Heart left ventricle (tissue), 16 donors: ENCODE measurements at places on chromosomes 2 and 18.

- DNase-seq = no peak
These were observed 5.4 kb downstream of the VIT start for GRCh38 chr2:36701918-36702317.

DNA sequence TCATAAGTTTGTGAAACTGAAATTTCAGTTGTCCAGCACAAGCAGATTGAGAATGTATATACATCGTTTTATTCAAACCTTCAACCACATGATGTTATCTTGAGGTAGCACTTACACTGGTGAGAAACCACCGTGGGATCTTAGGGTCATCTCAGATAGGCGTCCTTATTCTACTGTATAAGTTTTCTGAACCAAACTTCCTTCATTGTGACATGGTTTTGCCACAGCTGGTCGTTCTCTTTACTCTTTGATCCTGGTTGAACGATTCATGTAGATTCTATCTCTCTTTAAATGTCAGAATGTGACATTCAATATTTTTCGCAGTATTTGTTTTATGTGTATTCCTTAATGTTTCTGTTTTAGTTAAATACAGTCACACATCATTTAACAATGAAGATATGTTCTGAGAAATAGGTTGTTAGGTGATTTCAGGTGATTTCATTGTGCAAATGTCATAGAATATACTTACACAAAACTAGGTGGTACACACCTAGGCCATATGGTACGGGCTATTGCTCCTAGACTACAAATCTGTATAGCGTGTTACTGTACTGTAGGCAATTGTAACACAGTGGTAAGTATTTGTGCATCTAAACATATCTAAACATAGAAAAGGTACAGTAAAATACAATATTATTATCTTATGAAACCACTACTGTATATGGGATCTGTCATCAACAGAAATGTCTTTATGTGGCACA is 17.9 kb upstream of the ARHGAP25 start:
- no peak for DNase-seq

DNA sequence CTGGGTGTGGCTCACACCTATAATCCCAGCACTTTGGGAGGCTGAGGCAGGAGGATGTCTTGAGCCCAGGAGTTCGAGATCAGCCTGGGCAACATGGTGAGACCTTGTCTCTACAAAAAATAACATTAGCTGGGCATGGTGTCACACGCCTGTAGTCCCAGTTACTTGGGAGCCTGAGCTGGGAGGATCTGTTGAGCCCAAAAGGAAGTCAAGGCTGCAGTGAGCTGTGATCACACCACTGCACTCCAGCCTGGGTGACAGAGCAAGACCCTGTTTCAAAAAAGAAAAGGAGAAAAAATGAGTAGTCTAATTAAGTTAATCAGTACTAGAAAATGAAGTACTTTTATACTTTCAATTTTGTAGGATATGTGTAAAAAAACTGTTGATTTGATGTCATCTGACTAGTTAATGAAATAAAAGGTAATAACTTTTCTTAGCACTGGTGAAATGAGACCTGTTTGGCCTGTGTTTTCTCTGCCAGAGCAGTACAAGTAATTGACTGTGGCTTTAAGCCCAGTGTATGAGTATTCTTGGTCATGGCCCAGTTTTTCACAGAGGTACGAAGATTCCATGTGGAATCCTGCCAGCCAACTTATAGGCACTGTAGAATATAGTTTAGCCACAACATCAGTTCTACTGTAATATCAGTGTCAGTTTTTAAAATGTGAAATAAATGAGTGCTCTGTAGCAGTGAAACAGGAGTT is 35.8 kb downstream of the MFSD6 start:
- no peak for DNase-seq

DNA sequence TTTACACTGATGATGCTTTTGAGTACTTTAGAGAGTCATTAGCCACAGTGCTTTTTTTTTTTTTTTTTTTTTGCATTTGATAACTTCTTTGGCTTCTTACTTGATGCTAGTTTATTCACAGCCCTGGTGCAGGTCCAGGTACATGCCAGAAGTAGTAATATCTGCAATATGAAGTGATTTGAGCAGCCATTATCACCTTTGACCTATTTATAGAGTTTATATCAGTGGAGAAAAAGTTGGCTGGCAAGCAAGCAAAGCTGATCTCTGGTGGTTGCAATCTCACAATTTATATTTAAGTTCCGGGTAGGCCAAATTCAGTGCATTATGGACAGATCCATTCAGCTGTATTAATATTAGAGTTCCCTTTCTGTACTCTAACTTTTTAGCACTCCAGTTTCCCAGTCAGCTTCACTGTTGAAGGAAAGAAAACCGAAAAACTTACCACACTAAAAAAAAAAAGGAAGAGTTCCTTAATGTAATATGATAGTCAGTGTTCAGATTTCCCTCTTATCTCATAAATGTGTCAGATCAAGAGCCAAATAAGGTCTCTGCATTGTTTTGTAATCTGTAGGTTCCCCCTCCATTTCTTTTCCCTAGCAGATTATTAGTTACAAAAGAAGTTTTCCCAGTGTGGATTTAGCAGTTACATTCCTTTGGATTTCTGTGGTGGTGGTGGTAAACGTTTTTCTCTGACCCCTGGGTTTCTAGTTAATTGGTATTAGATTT is 78.6 kb downstream of the HAUS1 start:
- DNase-seq = no peak

DNA sequence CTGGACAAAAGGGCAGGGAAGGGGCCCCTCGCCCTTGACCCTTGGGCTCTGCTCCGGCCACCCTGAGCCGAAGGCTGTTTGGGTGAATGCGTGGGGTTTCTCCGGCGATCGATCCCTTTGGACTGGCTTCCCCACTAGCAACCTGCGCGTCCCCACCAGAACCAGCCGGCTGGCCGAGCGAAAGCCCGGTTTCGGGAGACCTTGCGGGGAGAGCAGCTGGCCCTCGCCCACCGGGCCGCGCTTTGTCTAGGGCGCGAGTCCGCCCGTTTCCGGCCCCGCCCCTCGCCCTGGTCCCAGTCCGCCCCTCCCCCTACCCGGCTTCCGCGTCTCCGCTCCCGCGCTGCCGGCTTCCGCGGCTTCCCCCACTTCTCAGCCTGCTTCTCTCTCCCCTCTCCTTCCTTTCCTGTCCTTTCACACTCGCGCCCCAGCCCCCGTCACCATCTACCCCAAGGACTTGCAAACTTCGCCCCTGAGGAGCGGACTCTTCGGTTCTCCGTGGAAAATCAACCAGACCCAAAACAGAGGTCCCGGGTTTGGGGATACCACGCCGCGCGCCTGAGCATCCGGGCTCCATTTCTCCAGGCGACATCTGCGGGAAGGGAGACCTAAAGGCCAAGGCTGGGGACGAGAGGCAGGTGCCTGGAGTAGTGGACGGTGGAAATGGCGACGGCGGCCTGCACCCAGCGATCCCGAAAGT is 48.0 kb upstream of the ATP6V1B1 start:
- no peak for DNase-seq

- DNase-seq = no peak
These were observed 49.9 kb upstream of the HS6ST1 start for GRCh38 chr2:128368437-128369107.

DNA sequence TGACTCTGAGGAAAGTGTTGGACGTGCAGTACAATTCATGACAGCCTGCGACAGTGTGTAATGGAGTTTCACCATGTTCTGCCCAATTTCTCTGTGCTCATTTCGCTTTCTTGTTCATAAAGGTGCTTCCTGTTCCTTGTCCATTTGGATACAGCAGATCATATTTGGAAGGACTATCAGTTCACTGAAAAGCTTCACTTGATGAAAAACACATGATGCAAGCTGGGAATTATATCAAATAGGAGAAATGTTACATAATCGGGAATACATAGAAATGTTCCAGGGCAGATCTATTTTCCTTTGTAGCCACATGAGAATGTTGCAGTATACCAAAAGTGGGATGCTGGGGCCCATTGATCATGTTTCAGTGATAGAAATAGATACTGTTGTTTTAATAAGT is 266.3 kb upstream of the SLC14A2 start:
- no peak for DNase-seq

DNA sequence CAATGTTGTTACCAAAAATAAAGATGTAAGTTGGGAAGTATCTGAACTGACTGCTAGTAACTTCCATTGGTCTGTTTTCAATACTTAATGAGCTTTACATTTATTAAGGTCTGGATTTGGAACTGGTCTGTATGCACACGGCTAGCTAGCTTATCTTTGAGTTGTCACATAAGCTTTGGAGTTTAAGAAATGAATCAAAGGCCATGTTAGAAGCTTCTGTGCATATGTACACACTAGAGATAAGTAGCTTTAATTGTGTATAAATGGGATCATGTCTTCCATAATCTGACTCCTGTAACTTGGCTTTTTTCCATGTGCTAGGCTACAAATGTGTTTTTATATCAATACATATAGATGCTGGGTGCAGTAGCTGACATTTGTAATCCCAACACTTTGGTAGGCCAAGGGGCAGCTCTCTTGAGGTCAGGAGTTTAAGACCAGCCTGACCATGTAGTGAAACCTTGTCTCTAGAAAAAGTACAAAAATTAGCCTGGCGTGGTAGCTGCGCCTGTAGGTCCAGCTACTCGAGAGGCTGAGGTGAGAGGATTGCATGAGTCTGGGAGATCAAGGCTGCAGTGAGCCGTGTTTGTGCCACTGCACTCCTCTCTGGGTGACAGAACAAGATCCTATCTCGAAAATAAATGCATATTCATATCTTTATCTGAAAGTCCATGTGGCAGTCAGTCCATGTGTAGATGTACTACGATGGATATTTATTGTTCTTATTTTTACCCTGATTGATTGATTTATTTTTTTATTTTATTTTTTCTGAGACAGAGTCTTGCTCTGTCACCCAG is 27.2 kb downstream of the ATIC start:
- no peak for DNase-seq

DNA sequence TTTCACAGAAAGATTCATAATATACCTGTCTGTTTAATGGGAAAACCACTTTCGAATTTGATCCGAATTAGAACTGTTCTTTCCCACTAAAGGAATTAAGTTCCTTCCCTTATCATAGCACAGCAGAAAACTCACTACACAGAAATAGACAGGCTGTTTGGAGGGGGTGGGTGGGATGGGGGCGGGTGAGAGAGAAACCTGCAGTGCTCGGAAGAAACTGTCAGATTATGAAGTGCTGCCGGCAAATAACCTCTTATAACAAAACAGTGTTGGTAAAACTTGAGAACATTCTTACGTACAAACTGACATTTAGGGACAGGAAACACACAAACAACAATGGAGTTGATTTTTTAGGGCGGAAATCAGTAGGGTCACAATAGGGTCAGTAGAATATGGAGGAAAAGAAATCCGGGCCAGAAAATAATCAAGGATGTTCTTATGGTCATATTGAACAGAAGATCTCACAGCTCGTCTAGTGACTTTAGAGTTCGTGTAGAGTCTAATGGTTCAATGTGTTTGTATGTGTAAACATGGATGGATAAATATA is 756.0 kb upstream of the LRATD1 start:
- DNase-seq = no peak

GRCh38 chr2:240232961-240233884 is 92.8 kb upstream of the OTOS start:
- DNase-seq = peak; percentile 92

DNA sequence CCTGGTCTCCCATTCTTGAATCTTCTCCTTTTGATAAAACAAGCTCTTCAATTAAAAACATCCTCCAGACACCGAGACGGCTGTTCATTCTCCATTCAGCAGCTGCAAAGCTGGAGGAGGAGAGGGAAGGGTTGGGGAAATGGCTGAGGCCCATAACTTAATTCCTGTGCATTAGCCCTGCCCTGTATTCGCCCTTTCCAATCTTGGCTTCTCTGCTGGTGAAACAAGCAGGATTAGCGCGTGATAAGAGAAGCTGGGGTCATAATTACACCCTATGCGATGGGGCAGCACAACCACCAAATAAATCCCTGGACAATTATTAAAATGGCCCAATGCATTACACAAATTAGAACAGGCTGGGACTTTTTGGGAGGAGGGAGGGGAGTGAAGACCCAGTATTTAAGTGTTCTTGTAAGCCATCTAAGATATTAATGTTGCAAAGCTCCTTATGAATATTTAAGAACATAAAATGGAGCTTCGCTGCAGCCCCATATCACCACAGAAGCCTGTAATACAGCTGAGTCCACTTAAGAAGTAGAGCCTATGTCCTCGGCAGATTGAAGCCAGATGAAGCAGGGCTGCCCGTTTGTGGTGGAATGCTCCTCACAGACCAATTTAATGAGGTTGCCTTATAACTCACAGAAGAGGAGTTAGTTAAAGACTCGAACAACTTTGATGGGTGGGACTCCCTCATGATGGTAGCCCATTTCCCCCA is 176.6 kb upstream of the SKOR2 start:
- DNase-seq = no peak

- DNase-seq = no peak
These were observed at the start of gene KIF1A for GRCh38 chr2:240819858-240820606. KIF1A (minus strand) TSS chr2:240820219; CDS start chr2:240797752, 22,467 bp downstream.

GRCh38 chr2:227829337-227829736 is 15.7 kb downstream of the CCL20 start:
- DNase-seq = no peak

- no peak for DNase-seq
These were observed 105.6 kb upstream of the CD302 start for GRCh38 chr2:159903443-159904126.

- DNase-seq = no peak
These were observed 545.8 kb downstream of the BCL11A start for GRCh38 chr2:60007671-60008070.

DNA sequence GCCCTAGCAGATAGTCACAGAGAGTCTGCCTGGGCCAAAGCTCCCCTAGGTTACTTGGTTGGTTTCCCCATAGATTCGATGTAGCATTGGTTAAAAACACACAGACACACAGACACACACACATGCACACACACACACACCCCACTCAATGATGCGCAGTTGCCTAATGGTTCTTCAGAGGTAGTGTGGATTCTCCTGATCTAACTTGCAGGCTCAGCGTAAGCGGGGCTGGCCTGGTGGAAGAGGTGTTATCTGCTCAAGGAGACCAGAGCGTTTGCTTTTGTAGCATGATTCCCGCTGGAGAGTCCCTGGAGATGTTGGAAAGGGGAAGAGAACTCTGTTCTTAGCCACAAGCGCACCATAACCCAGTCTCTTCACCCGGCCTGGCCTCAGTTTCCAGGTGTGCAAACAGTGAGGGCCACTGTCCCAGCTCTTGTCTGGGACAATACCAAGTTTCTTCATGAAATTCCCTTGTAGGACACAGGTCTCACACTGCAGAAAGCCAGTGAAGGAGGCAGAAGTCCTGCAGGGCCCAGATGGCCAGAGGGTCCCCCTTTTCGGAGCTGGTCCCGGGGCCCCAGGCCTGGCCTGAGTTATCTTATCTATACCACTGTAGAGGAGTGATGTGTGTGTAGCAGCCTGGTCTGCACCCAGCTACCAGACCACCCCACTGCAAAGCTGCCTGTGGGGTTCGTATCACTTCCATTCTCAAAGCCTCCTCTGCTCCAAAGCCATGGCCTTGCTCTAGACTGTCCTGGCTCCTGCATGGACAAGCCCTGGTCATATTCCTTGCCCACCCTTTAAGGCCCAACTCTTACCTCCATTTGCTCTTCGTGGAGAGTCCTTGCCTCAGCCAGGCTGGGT is 3.7 kb downstream of the ACKR3 start:
- DNase-seq = no peak

GRCh38 chr2:157061799-157062198 is 195.7 kb upstream of the GALNT5 start:
- no peak for DNase-seq

GRCh38 chr2:174762464-174762863 is 1.8 kb downstream of the CHRNA1 start:
- no peak for DNase-seq
